Amygdala (tissue), 56 donors: ENCODE measurements at places on chromosomes 16 and 17.

DNA sequence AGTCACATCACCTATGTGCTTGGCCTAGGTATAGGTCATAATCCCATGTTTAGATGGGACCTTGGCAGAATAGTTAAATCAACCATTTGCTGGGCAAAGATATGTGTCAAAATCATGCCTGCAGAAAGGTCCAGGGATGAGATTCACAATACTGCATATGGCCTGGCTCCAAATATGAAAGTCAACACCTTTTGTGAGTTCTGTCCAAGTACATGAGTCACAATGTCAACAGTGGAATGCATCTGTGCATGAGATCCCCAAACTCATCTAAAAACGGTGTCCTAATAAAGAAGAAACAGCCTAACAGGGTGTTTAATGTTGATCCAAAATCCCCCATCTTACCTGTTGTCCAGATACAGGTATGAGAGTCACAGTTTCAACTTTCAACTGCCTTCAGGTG lies 1847.5 kb downstream of the TP53TG3F start:
- no peak for DNase-seq

DNA sequence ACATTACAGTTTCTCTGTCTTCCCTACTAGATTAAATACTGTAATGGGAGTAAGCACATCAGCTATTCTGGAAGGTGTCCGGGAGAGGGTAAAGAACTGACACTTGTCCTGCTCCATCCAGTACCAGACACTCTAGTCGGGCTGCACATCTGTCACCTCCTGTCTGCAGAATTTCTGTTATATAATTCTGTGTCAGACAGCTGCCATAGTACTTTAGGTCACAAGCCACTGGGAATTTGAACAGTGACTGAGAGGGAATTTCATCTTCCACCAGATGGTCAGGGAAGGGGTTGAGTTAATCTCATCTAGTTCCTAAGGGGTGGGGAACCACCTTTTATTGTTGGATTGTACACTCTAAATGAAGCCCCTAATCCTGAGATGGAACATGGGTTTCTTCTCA lies 58.6 kb upstream of the NUDT7 start:
- no peak for DNase-seq

- no peak for DNase-seq
These were observed 6.6 kb downstream of the CDK3 start for GRCh38 chr17:76007131-76007849.

DNA sequence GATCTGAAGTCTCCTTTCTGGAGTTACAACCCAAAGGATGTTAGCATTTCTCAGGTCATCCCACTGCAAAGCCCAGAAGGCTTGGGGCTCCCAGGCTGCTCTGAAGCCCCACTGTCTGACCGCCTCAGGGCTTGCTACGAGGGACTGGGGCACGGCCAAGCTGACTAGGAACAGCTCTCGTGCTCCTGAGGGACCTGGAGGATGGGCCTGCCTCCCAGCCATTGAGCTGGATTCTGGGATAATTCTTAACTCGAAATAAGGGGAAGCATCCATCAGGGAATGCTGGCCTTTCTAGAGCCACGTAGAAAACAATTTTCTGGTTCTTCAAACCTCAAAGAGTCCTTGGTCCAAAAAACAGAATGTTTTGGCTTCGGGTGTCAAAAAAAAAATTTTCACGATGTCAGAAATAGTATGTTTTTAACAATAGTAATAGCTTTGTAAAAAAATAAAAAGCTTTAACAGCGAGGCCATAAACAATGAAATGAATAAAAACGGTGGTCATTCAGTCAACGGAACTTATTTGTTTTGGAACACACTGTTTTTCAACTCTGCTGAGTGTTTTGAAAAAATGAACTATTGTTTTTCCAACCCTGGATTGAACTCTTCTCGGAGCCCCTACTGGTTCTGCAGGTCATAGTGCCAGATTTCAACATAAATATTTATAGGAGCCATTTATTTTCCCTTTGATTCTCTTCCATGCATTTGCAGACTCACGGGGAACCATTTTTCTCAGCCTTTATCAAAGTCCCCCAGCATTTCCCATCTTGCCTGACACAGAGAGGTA lies 16.4 kb upstream of the HERPUD1 start:
- DNase-seq: no peak

- no peak for DNase-seq
These were observed 1.9 kb downstream of the AANAT start for GRCh38 chr17:76469076-76469990.
